ENCODE measurements at places on chromosomes 12 and 14. TPM values are rescaled to one million over a fixed set of nuclear protein-coding genes. Genes with fewer than 3 reads are reported as not detected.

DNA sequence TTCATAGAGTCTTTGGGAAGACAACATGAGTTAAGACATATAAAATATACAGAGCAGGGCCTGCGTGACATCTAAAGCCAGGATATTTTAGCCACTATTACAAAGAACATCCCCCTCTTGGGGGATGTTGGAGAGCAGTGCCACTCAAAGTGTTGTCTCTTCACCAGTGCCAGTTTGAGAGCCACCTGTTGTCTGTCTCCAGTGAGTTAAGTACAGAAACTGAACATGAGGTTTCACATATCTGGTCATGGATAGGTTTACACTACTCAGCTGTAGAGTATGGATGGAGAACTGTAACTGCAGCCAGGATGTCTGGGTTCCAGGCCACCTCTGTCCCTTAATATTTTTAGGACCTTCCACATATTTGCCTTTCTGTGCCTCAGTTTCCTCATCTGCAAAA is 39.1 kb downstream of the RNFT2 start:
- no peaks in the 10 kb centered on the region for H3K4me1 ChIP-seq
- H3K27ac ChIP-seq, result no peak overlapping the region
- no peaks in the 10 kb centered on the region for H3K36me3 ChIP-seq
- DNase-seq, result no peak
- H3K4me3 ChIP-seq, result no peak overlapping the region

DNA sequence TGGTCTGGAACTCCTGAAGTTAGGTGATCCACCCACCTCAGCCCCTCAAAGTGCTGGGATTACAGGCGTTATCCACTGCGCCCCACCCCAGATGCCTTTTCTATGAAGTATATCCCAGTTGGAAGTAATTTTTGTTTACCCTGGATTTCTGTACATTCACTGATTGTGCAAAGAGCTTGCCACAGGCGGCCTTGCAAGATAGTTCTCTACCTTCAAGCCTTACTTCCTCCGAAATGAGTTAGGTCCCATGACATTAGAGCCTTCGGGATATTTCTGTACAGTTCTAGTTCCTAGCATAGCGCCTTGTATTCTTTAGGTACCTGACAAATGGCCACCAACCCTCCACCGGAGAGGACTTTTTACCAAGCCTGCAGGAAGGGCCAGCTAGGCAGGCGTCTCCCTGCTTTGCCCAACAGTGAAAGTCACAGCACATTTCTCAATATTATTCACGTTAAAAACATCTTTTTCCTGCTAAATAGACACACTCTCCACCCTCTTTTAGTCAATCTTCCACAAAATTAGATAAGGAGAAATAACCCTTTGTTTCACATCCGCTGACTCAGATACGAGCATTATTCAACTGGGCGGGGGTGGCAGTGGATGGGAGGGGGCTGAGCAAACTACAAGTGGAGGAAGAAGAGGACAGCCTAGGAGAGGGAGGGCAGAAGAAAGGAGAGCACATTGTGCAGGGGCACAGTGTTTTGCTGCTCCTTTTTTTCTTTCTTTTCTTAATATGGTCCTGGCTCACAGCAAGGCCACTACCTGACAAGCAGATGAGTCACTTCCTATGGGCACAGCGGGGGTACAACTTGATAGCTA is 40.0 kb upstream of the CAPRIN2 start:
- no peaks in the 10 kb centered on the region for H3K36me3 ChIP-seq
- H3K4me3 ChIP-seq, result peak overlapping the region; percentile 50
- H3K27ac ChIP-seq, result no peak overlapping the region

GRCh38 chr14:42112108-42112507 is 505.4 kb downstream of the LRFN5 start:
- no peak overlapping the region for H3K4me3 ChIP-seq
- H3K36me3 ChIP-seq, result no peaks in the 10 kb centered on the region
- no peak overlapping the region for H3K27ac ChIP-seq
- no peak for DNase-seq

DNA sequence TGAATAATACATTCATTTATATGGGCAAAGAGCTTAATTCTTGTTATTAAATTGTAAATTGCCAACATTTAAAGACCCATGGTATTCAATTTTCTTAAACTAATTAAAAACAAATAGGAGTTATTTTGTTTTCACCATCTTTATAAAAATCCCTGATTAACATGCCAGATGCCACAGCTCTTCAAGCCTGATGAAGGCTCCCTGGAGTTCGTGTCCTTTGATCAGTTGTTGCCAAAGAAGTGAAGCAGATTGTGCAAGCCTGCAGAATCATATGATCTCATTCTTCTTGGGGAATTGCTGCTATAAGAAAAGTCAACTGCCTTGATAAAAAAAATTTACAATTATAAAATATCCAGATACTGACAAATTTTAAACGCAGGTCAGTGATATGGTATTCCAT is 288.3 kb upstream of the PPFIA2 start:
- no peak overlapping the region for H3K27ac ChIP-seq
- H3K4me3 ChIP-seq, result no peak overlapping the region
- H3K4me1 ChIP-seq, result no peaks in the 10 kb centered on the region
- H3K27me3 ChIP-seq, result no peaks in the 10 kb centered on the region
- H3K36me3 ChIP-seq, result no peaks in the 10 kb centered on the region
- no peak for DNase-seq

- H3K36me3 ChIP-seq, result no peaks in the 10 kb centered on the region
- H3K4me1 ChIP-seq, result peaks cover 21% of the 10 kb centered on the region
- no peaks in the 10 kb centered on the region for H3K27me3 ChIP-seq
- peak overlapping the region; percentile 76 for H3K4me3 ChIP-seq
These were observed 1.8 kb downstream of the ELK3 start for GRCh38 chr12:96195845-96196451.

DNA sequence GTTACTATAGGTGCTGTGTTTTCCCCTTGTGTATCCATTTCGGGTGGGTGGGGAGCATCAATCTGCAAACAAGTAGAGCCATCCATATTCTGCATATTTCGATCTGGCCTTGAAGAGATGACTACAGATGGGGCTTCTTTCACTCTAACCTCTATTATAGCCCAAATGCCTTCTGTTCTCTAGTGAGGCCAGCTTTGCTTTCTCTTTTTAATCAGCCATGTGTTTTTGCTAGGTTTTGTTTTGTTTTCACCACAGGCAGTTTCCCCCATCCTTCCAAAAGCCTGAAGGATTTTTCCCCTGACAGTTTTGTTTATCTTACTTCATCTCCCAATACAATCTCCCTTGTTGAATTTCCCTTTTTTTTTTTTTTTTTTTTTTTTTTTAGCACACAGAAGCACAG is 224.1 kb downstream of the BTG1 start:
- no peak for DNase-seq
- no peak overlapping the region for H3K27ac ChIP-seq
- H3K4me1 ChIP-seq, result no peaks in the 10 kb centered on the region

DNA sequence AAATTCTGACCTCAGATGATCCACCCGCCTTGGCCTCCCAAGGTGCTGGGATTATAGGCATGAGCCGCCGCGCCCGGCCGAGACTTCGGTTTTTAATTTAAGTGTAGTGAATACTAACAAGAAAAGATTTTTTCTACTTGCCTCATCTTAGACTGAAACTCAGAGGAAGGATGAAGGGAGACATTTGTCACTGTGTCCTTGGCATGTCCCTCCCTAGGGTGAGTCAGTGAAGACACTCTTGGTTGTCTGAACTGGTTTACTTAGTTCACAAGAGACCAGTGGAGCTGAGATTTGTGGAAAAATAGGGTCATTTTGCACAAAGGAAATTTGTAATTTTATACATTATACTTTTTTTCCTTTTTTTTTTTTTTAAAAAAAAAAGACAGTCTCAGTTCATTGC is 13.5 kb downstream of the C12orf71 start:
- DNase-seq, result no peak
- no peak overlapping the region for H3K4me3 ChIP-seq
- no peaks in the 10 kb centered on the region for H3K36me3 ChIP-seq
- no peaks in the 10 kb centered on the region for H3K27me3 ChIP-seq

DNA sequence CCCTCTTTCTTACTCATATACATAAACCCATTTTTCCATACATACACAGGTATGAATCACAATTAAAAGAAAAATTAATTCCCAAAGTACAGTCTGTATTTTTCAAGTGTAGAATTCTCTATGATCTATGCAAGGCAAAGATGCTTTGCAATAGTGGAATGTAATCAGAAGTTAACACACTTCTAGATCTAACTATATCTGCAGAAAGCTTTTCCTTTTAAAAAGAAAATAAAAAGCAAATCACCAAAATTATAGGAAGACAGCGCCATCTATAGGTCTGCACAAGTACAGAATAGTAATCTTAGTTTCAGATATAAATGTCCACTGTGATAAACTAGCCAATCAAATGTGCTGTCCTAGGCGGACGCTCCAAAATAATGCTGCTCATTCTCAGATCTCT is 22.0 kb downstream of the SLC25A21 start:
- H3K27me3 ChIP-seq, result no peaks in the 10 kb centered on the region
- no peak overlapping the region for H3K4me3 ChIP-seq
- no peak for DNase-seq
- H3K36me3 ChIP-seq, result no peaks in the 10 kb centered on the region
- no peak overlapping the region for H3K27ac ChIP-seq

- DNase-seq, result no peak
- H3K27ac ChIP-seq, result no peak overlapping the region
- H3K27me3 ChIP-seq, result no peaks in the 10 kb centered on the region
- H3K4me3 ChIP-seq, result no peak overlapping the region
- no peaks in the 10 kb centered on the region for H3K36me3 ChIP-seq
These were observed 54.2 kb downstream of the SIX6 start for GRCh38 chr14:60563113-60563512.

DNA sequence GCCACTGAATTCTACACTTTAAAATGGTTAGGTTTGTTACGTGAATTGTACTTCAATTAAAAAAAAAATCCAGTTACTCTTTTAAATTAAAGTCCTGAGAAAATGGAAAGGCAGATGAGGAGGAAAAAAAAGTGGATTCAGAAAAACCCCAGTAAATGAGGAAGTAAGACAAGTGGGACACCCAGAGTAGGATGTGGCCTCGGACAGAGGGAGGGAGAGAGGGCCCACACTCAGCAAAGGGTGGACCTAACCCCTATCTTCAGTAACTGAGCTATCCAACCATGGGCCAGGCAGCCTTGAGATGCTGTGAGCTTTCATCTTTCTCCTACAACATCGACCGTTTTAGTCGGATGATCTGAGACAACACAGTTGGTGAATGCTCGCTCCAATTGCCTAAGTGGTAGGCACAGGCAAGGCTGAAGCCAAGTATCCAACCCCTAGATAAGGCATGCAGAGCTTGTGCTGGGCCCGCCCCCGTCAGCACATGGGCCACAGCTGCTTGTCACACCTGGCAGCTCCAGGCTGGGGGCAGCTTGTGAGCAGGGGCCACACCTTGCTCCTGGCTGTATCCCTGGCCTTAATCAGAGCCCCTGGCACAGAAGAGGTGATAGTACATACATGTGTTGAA is 142.1 kb downstream of the TTC7B start:
- H3K27me3 ChIP-seq, result no peaks in the 10 kb centered on the region
- H3K4me1 ChIP-seq, result no peaks in the 10 kb centered on the region
- H3K4me3 ChIP-seq, result no peak overlapping the region
- no peak for DNase-seq
- H3K27ac ChIP-seq, result no peak overlapping the region

DNA sequence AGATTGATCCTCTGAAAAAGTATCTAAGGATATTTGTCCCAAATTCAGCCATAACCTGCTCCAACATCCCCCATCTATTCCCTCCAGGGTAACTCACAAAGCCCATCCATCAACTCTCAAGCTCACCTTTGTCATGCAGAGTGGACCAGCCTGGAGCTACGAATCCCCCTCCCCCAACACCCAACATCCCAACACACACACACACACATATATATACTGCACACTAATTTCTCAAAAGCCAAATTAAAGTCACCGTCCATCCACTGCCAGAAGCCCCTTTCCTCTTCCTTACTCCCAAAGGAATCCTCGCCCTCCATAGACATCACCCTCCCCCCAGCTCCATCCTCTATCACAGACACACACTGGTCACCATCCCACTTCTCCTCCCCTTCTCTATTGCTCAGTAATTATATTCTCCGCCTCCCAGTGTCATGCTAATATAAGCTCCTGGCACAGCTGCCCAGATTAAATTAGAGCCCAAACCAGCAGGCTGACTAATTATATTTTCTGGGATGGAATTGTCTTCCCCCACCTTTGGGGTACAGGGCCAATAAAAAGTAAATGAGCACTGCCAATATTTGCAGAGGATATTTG is 13.5 kb upstream of the TESPA1 start:
- H3K36me3 ChIP-seq, result no peaks in the 10 kb centered on the region
- no peaks in the 10 kb centered on the region for H3K4me1 ChIP-seq
- H3K4me3 ChIP-seq, result no peak overlapping the region
- no peak for DNase-seq

DNA sequence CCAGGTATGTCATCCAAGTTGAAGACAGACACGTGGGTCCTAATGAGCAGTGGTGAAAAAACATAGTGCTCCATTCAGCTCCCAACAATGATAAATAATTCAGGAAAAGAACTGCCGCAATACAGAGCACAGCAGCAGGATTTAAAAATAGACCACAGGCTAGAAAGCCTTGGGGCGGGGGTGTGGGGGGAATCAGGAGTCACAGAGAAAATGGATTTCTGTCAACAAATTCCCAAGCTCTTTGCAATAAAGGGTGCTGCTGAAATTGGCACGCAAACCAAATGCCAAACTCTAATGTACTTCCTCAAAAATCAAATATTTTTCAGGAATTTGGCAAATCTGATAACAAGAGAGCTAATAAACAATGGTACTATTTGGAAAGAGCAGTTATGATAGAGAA is 58.6 kb downstream of the R3HDM2 start:
- H3K4me1 ChIP-seq, result no peaks in the 10 kb centered on the region
- H3K27ac ChIP-seq, result no peak overlapping the region
- no peak for DNase-seq
- no peaks in the 10 kb centered on the region for H3K27me3 ChIP-seq
- H3K36me3 ChIP-seq, result no peaks in the 10 kb centered on the region

- no peak for DNase-seq
- no peak overlapping the region for H3K4me3 ChIP-seq
- H3K36me3 ChIP-seq, result no peaks in the 10 kb centered on the region
- no peaks in the 10 kb centered on the region for H3K4me1 ChIP-seq
- no peak overlapping the region for H3K27ac ChIP-seq
These were observed 278.3 kb downstream of the SEC23A start for GRCh38 chr14:38824706-38825105.

- H3K36me3 ChIP-seq, result no peaks in the 10 kb centered on the region
- no peak for DNase-seq
- no peak overlapping the region for H3K4me3 ChIP-seq
- H3K4me1 ChIP-seq, result no peaks in the 10 kb centered on the region
These were observed 1.8 kb downstream of the GALNT9 start for GRCh38 chr12:132327336-132328171.

- H3K4me1 ChIP-seq, result no peaks in the 10 kb centered on the region
- no peaks in the 10 kb centered on the region for H3K27me3 ChIP-seq
- H3K36me3 ChIP-seq, result no peaks in the 10 kb centered on the region
- H3K27ac ChIP-seq, result no peak overlapping the region
- no peak overlapping the region for H3K4me3 ChIP-seq
These were observed 165.4 kb downstream of the MDGA2 start for GRCh38 chr14:47509957-47510356.

GRCh38 chr12:122834104-122834920 is 945 bp upstream of the HIP1R start:
- no peaks in the 10 kb centered on the region for H3K27me3 ChIP-seq
- H3K4me3 ChIP-seq, result peak overlapping the region; percentile 69
- peaks cover 26% of the 10 kb centered on the region for H3K4me1 ChIP-seq
- no peaks in the 10 kb centered on the region for H3K36me3 ChIP-seq
- peak overlapping the region; percentile 97 for H3K27ac ChIP-seq

The TAS2R8 gene
- not detected for total RNA-seq

The TSPAN8 gene
- 71.0 TPM for total RNA-seq

The PRR4 gene
- 5.4 TPM for total RNA-seq

The ACIN1 gene
- total RNA-seq, result 259 TPM

The NELL2 gene
- 39.2 TPM for total RNA-seq

The CCDC198 gene
- total RNA-seq, result not detected

The SLC17A8 gene
- 61.9 TPM for total RNA-seq
